ENCODE measurements at places on chromosomes 6 and 20.

DNA sequence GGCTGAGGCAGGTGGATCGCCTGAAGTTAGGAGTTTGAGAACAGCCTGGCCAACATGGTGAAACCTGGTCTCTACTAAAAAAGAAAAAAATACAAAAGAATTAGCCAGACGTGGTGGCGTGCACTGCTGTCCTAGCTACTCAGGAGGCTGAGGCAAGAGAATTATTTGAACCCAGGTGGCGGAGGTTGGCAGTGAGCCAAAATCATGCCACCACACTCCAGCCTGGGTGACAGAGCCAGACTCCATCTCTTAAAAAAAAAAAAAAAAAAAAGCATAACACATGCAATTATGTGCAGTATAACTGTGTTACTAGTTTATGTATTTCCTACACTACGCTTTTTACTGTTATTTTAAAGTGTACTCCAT, 31.9 kb upstream of the FAM135A start:
- no peak for DNase-seq

DNA sequence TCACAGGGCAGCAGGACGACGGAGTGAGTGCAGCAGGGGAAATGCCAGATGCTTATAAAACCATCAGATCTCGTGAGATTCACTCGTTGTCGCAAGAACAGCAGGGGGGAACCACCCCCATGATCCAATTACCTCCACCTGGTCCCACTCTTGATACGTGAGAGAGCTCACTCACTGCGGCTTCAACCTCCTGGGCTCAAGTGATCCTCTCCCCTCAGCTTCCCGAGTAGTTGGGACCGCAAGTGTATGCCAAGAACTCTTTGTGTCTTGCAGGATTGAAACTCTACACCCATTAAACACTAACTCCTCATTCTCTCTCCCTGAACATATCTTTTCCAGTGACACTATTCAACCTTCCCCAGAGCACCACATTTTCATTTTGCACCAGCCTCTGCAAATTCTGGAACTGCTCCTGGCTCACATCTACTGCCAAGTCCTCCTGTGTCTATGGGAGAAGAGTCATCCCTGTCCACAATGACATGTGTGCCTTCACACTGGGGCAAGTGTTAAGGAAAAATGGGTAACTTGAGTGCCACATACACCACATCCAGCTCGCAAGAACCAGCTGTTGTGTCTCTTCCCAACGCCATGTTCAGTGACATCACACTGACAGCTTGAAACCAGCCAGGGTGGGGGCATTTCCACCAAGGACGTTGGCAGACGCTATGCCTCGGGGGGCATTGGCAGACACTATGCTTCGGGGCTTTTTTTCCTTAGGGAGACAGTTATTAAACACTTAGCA, 14.7 kb upstream of the TAF4 start:
- no peak for DNase-seq

DNA sequence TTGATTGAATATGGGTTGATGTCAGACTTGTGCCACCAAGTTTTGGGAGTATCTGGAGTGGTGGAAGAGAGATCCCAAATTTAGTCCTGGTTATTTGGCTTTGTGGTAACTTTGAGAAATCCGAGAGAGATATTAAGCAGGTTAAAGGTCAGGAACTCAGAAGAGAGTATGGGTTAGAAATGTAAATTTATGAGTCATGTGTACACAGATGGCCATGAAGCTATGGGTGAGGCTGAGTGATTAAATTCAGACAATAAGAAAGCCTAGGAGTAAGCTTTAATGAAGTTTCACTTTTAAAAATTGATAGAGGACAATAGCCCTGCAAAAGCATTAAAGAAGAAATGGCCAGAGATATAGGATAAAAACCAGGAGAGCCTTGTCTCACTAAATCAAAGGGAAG, 14.3 kb downstream of the RIMS1 start:
- no peak for DNase-seq

DNA sequence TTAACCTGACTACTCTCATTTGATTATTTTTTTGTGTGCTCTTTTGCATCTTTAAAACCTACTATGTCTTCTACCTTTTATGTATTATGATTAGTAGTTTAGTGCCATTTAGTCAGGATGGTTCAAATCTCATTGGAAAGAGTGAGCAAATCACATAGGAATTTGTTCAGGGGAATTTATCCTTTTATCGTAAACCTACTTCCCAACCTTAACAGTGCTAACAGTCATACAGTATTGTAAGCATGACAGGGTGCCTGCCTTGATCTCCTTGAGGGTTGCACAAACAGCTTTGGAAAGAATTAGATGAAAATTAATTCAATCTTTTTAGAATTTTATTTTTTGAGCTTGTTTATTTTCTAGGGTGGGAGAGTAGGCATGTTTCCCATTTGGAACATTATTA, 18.3 kb downstream of the RNF8 start:
- DNase-seq: no peak

- DNase-seq: no peak
Measured at GRCh38 chr6:27700337-27700736, 211.9 kb downstream of the OR2B2 start.

DNA sequence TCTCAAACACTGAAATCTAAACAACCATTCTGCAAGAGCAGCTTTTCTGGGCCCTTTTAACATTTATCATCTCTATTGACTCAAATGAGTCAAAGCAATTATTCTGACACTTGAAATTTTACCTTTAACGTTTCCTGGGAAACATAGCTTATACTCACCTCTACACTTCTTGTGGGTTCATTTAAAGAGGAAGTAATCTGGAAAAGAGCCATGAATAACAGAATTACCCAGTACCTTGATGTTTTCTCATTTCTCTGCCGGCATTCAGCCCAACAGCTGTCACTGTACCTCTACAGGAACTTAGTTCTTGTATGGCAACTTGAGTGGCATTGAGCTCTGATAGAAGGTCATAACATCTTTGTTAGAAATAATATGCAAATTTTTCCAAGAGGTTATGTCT, 272.2 kb downstream of the KCNQ5 start:
- no peak for DNase-seq

- no peak for DNase-seq
Measured at GRCh38 chr6:52976149-52976548, 18.9 kb downstream of the GSTA4 start.

DNA sequence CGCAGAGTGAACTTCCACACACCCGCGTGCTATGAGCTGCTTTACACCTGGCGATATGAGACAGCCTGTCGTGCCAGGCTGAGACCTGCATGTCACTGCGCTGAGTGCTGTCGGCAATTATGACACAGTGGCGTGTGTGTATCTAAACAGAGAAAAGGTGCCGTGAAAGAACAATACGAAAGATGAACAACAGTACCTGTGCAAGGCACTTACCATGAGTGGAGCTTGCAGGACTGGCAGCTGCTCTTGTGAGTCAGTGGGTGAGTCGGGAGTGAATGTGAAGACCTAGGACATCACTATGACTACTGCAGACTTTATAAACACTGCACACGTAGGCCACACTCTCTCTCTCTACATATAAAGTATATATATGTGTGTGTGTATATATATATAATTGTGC, 68.5 kb upstream of the DUSP22 start:
- no peak for DNase-seq

DNA sequence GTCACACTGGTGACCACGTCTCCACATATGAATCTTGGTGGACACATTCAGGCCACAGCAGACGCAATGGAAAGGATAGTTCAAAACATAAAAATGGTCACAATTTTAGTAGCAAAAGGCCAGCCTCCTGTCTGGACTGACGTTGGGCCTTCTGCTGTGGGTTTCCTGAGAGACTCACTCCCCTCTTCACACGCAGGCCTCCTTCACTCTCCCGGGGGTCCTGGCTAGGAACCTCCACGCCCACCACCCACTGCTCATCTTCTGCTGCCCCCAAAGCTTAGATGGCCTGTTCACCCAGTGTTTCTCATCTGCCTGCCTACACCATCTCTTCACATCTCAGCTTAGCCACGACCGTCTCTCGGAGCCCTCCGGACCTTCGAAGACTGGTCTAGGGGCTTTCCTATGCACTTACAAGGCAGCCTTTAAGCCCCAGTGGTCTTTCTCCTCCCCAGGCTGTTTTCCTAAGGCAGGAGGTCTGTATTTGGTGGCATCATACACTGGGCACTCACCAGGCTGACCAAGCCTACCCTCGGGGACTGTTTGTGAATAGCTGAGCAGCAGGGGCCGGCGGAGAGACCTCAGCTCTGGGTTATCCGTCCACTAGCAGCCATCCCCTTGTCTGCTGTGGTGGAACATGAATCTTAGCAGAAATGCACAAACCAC, 46.6 kb upstream of the AFDN start:
- DNase-seq: no peak

GRCh38 chr6:141610741-141611140, 522.0 kb upstream of the GJE1 start:
- DNase-seq: no peak

GRCh38 chr6:97026298-97026697, 101.8 kb downstream of the KLHL32 start:
- DNase-seq: no peak

- DNase-seq: no peak
Measured at GRCh38 chr20:15867899-15868298, 705.3 kb downstream of the KIF16B start.

- DNase-seq: no peak
Measured at GRCh38 chr6:9028086-9028485, 592.7 kb upstream of the SLC35B3 start.

DNA sequence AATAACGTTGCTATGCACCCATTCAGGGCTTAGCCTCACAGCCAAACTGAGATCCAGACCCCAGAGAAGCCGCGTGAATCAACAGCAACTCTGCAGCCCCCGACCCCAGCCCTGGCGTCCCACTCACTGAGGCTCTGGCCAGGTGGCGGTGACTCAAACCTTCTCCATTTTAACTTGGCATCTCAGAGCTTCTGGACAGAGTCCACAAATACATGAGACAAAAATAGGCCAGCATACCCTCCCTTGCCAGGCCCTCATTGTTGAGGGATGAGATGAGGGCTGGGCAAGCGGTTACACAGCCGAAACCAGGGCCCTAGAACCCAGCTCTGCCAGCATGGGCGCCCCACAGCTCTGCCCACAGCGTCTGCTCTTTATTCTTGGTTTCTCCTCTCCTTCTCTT, 118.4 kb downstream of the MYLK4 start:
- DNase-seq: no peak

DNA sequence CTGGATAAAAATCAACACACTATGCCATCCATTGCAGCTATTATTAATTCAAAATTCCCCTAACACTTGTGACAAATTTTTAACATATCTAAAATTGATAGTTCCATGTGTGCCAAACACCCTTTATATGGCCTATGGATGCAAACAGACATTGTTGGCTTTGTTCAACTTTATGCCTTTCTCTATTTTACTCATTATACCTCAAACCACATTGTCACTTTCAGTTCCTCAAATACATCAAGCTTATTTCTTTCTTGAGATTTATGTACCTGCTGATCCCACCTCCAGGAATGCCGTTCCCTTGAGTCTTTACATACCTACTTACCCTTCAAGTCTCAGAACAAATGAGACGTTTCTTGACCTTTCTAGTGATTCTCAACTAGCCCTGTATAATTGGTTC, 193.5 kb upstream of the PLN start:
- no peak for DNase-seq

GRCh38 chr20:38135651-38136420, 29.2 kb downstream of the TGM2 start:
- DNase-seq: no peak

DNA sequence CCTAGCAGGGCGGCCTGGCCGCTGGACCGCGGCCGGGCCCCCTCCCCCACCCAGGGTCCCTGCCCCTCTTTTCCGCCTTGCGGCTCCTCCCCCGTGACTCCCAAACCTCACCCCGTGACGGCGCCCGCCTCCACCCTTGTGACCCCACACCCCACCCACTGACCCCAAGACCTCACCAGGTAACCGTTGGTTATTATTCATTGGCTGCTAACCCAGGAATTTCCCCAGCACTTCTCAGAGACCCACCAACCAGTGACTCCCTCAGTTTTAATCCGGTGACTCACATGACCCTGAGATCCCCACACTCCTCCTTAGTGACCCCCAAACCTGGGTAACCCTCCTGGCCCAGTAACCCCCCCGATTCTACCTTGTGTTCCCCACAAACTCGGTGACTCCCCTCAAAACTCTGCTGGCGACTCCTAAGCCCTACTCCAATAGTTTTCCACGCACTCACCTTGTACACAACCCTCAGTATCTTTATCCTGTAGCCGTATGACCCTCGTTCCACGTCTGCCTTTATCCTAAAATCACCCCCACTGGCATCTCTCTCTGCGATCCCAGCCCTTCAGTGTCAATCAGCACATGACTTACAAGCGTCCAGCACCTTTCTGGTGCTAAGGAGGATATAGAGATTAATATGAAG, 534 bp downstream of the ZNF76 start:
- DNase-seq: peak; percentile 87

GRCh38 chr6:25582101-25582500, 69.9 kb upstream of the SCGN start:
- DNase-seq: no peak

DNA sequence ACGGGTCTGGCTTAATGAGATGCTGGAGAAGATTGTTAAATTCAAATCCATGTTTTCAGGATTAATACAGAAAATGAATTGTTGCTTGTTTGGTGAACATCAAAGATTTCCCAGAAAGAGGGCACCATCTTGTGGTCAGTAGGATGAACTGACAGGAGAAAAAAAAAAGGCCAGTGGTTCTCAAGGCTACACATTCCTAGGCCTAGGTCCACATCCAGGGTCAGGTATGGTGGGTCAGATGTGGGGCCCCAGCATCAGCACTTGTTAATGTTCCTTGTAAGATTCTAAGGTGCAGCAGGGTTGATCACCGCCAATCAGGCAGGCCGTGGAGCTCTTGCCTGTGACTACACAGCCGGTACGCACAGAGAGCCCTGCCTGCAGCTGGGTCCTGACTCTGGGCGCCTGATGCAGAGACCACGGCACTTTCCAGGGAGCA, 34.0 kb upstream of the FOXO3 start:
- DNase-seq: peak; percentile 15

DNA sequence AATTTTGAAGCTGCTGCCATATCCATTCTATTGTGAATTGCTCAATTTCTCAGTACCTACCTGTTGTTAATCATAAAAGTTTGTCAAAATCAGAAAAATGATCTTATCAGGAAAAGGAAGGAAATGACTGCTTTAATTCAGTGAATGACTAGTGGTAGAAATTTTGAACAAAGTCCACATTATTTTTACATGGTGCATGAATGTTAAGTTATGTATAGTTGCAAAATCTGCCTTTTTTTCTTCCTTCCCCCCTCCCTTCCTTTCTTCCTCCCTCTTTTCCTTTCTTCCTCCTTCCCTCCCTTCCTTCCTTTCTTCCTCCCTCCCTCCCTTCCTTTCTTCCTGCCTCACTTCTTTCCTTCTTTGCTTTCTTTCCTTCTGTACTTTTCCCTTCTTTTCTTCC, 127.1 kb upstream of the TSHZ2 start:
- no peak for DNase-seq

DNA sequence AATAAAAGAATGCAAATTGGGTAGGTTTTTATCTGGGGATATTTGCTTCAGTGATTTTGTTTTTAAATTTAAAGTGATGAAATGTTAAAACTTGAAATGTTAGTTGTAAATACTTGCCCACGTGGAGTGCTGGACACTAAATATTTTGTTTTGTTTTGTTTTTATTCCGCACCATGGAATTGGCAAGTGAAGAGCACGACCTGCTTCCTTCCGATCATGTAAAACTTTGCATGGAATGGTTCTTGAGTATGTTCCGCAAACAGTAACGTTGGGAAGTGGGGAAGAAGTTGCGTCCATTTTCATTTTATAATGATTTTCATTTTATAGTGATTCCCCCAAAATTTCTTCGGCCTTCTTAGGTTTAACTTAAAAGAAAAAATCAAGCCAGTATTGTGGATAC, 765 bp downstream of the IRAK1BP1 start:
- DNase-seq: no peak

All from naive B cell (primary cell).